ENCODE measurements at places on chromosomes 1 and 21.
A peak's percentile ranks its signal among the peaks of the same experiment; 100 is the strongest.

- DNase-seq = no peak
These were observed 3.0 kb upstream of the SUMO3 start for GRCh38 chr21:44820851-44821250.

DNA sequence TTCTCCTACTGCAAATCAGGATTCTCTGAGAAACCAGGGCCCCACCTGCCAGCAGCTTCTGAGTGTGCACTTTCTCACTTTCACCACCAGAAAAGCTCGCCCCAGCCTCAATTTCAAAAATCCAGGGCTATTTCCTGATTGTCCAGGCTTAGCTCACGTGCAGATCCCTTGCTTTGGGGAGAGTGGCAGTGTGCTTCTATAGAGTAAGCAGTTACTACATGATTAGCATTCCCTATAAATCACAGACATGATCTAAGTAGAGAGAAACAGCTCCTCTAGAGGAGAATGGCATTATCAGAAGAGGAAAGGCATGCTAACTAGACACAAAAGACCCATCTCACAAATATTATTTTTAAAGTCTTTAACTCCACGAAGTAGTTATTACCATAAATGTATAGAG is 456.0 kb upstream of the PKN2 start:
- no peak for DNase-seq

- no peak for DNase-seq
These were observed 10.4 kb upstream of the C2CD2 start for GRCh38 chr21:41964171-41964570.

GRCh38 chr1:237045278-237046016 is 3.5 kb downstream of the RYR2 start:
- DNase-seq = no peak

- DNase-seq = no peak
These were observed 803 bp upstream of the B4GALT2 start for GRCh38 chr1:43978264-43978550.

DNA sequence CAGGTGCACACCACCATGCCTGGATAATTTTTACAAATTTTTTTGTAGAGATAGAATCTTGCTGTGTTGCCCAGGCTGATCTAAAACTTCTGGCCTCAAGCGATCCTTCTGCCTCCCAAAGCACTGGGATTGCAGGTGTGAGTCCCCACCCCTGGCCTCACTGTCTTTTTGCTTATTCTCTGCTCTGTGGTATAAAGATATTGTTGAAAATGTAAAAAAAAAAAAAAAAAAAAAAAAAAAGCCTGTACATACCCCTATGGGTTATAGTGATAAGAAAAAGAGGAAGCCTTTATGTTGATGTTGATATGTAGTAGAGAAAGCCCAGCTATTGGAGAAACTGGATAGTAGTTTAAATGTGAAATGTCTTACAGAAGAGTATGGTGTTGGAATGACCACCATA is 125.8 kb downstream of the XPR1 start:
- DNase-seq = no peak

- no peak for DNase-seq
These were observed 38.7 kb downstream of the GPR137B start for GRCh38 chr1:236181059-236181458.

- no peak for DNase-seq
These were observed 31.4 kb upstream of the PCBP3 start for GRCh38 chr21:45611939-45612664.

DNA sequence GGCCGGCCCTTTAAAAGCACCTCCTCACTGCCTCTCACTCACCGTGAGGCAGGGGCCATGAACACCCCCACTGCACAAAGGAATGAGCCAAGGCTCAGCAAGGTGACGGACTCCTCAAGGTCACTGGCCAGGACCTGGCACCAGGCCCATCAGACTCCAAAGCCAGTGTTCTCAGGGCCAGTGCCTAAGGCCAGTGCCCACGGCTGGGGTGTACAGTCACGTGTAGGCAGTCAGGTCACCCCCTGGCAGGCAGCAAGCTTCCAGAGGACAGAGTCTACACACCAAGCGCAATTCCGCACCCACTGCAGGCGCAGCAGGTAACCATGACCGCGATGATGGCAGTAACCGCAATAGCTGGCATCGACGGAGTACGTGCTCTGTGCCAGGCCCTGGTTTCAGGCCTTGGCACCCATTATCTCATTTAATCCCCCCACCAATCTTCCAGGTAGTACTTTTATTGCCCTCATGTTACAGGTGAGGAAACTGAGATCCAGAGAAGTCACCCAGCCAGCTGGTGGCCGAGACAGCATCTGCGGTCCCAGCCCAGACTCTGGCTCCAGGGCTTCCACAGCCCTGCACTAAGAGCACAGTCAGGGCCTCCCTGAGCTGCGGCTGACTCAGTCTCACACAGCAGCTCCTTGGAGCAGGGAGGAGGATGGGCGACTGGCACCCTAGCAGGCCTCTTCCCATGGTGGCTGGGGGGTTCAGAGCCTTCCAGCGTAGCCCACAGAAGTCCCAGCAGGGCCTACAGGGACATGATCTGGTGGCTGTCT is 27.0 kb downstream of the RAP1GAP start:
- no peak for DNase-seq

DNA sequence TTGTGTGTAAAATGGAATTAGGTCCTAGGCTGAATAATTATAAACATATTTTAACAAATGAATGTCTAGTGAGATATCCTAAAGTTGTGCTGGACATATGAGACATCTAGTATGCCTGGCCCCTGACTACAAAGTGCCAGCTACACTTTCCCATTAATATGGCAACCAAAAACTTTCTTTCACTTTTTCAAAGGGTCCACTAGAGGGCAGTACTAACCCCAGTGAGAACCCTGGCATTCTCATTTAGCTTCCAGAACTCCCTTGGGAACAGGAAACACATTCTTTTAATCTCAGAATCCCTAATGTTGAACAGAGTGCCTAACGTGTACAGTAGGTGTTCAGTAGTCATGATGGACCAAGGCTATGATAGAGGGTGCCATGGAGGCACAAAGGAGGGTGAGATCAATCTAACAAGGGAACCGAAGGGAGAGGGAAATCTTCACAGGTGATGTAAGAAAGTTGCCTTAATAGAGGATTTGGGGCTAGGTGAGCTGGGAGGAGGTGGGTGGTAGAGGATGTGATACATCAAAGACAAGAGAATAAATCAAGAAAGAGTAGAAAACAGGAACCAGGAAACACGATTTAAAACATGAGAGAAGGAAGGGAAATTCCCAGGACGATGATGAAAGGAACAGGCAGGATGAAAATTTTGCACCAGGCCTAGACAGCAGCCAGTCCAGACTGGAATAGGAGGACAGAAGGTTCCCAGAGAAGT is 41.6 kb downstream of the NSL1 start:
- no peak for DNase-seq

DNA sequence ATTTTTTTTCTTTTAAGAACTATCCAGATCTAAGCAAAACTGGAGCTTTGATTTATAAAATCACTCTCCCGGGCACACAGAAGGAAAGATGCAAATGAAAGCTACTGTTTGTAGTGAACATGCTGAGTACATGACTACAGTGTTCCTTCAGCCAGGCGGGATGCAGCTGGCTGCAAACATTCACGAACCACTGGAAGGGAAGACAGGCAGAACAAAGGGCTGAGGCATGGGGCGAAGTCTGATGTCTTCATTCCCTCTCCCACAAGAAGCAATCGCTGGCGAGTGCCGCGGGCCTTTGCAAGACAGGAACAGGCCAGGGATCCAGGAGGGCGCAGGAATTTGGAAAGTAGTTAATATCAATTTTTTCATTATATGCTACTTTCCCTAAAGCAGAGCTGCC is 257.9 kb upstream of the AJAP1 start:
- DNase-seq = no peak

- no peak for DNase-seq
These were observed 195.4 kb downstream of the LMX1A start for GRCh38 chr1:165161130-165161529.

DNA sequence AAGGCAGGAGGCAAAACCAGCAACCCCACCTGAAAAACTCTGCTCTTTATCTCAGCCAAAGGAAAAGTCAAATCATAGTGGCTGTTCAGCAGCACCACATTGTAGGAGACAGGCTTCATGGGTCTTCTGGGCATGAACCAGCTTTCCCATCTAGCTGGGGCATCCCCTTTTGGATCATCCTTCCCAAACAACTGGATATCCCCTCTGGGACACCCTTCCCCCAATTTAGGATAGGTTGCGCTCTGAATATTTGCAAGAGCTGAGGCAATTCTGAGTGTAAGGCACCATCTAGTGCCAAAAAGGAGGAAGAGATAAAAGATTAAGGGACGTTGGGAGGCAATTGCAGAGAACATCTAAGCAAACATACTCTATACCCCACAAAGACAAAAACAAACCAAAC is 295.8 kb downstream of the MATN1 start:
- DNase-seq = no peak

DNA sequence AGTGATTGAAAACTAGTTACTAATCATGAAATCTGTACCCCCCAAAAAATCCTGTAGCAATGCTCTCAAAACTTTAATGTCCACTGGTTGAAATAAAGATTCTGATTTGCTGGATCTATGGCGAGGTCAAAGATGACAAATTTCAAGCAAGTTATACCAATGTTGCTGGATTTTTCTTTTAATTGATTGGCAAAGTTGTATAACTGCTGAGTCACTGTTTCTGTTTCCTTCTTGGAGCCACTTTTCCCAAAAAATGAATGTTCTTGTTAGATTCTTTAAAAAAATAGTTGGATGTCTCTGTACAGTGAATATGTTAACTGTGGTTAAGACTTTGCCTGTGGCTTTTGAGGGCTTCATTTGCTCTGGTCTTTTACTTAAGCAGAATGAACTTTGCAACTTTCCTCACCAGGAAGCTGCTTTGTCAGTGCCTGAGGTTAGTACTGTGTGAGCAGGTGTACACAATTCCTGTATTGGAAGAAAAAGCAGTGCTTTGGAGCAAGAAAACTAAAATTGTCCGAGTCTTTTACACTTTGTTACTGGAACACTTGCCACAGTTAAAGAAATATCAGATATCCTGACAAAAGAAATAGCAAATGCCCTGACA is 1211.9 kb downstream of the MRPL39 start:
- DNase-seq = no peak

DNA sequence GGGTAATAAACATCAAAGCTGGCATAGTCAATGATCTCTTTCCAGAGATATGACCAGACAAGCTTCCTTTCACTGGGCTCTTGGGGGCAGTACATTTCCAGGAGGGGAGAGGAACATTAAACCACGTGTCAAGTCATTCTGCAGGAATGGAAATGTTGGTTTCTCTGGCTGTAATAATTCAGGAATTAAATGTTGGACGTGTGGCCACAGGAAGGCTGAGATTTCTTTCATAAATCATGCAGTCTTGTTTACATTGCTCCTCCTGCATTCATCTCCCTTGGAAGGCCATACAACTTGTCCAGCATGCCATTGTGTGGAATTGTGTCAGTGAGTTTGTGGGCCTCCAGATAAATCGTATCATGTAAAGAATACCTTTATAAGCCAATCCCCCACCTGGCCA is 259.2 kb downstream of the ADGRL2 start:
- no peak for DNase-seq

- DNase-seq = no peak
These were observed 12.1 kb downstream of the THRAP3 start for GRCh38 chr1:36236302-36236701.

DNA sequence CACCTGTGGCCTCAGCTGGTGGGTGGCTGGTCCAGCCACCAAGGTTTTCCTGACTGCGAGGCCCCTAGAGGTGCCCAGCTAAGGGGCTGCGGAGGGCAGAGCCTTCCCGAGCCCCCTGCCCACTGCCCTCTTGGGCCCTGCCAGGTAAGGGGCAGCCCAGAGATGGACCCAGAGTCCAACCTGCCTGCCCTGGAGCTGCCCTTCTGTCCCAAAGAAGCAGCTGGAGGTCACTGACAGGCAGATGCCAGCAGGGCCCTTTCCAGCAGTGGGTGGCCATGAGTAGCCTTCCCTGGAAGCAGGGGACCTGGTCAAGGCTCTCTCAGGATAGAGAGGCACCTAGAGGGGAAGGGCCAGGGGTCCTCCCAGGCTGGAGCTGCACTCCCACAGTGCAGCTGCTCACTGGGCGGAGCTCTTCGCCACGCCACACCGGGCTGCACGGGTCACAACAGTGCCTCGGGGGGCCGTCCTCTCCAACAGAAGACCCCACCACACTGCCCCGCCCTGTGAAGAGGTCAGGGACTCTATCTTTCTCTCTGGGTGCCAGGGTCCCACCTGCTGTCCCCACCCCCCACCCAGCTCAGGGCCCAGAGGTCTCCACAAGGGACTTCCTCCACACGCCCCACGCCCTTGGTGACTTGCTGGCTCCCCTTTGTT is 10.9 kb upstream of the GNB1 start:
- DNase-seq = no peak

DNA sequence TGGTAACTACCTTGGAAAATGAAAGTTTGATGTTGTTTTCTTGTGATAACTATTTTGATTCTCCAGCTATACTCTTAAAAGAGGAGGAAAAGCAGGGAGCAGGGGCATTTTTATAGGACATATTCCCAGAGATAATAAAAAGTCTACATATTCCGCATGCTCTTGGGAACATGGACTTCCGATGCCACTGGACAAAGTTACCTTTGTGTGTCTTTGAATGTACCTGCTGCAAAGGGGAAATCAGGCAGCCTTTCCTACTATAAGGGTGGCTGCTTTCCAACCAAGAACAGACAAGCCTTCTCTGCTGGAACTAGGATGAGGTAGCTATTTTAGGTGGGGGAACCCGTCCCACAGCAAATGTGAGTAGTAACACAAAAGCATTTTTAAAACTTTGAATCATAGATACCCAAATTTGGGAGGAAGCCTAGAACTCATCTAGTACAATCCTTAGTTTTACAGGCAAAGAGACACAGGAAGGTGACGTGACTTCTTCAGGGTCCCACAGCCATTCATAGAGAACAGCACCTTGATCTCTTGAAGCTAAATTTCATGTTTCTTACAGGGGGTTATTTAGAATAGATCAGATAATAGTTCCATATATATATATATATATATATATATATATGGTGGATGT is 179.9 kb downstream of the FASLG start:
- DNase-seq = no peak

- DNase-seq = no peak
These were observed 132.1 kb downstream of the PLA2G4A start for GRCh38 chr1:186960861-186961260.

DNA sequence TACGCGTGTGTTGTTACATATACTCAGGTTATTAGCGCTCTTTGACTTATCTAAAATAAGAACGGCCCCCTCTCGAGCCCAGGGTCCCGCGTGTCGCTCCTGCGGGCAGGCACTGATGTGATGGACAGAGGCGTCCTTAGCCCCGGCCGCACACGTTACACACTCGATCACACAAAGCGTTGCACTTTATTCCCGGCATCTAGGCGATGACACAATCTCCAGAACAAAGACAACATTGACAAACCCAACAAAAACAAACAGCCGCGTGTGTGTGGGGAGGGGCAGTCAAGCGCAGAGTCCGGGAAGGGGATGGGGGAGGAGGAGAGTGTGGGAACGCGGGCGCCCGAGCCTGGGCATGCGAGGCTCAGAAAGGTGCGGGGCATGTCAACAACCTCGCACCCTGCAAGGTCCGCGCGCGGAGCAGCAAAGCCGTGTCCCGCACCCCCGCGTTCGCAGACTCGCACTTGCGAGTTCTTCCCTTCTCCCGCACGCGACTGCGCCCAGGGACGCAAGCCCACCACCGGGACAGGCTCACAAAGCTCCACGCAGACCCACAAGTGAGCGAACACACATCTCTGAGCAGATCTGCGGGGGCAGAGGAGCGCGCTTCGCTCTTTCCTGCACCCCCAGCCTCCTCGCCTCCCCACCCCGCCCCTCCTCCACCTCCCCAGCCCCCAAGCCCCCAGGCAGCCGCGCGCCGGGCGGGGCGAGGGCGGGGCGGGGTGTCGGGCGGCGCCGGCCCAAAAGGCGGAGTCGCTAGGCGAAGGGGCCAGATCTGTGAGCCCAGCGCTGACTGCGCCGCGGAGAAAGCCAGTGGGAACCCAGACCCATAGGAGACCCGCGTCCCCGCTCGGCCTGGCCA is at the start of gene EFNA1:
Gene EFNA1 (plus strand): TSS at position 772 of the 862 bp plus-strand sequence. CDS start 102 bp downstream, outside the sequence.
- DNase-seq = peak; percentile 27

GRCh38 chr1:223473601-223474344 is 80.6 kb downstream of the CCDC185 start:
- no peak for DNase-seq
